ENCODE measurements at places on chromosomes 12 and 14.

DNA sequence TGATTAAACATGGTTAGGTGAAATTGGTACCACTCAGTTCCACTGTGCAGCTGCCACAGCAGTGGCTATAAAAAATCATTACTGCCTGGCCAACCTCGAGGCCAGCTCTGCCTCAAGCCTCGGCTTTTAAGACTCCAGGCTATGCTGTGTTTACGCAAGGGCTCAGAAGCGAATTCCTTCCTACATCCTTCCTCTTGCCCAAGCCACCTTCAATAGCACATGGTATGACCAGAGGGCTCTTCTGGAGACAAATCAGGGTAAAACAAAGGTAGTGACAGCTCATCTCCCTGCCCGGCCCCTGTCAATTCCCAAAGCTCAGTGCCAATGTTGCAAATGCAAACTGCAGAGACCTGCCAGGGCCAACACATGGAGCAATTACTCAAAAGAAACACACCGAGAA lies 31.9 kb downstream of the NUAK1 start:
- DNase-seq = no peak

DNA sequence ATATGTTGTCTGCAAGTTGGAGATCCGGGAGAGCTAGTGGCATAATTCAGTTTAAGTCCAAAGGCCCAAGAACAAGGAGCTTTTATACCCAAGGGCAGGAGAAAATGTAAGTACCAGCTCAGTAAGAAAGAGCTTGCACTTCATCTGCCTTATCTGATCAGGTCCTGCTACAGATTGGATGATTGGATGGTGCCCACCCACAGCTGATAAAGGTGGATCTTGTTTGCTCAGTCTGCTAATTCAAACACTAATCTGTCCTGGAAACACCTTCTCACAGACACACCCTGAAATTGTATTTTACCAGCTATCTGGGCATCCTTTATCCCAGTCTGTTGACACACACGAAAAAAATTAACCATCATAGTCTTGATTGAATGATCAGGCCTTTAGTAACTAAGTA lies 230.7 kb upstream of the SLC16A7 start:
- DNase-seq = no peak

GRCh38 chr14:94989946-94990345 lies 167.4 kb downstream of the DICER1 start:
- no peak for DNase-seq

DNA sequence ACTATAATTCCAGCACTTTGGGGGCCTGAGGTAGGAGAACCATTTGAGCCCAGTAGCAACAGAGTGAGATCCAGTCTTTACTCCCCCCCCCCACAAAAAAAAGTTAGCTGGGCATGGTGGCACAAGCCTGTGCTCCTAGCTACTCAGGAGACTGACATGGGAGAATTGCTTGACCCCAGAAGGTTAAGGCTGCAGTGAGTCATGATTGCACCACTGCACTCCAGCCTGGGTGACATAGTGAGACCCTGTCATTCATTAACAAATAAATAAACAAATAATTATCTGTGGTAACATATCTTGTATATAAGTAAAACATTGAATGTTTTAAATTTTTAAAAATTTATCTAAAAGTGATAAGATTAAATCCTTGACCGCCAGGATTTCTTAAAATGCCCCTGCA lies 4.8 kb downstream of the ENTPD5 start:
- no peak for DNase-seq

GRCh38 chr12:75836533-75836932 lies 195.0 kb downstream of the PHLDA1 start:
- DNase-seq = no peak

GRCh38 chr12:62210422-62210821 lies 49.8 kb upstream of the USP15 start:
- peak; percentile 23 for DNase-seq

DNA sequence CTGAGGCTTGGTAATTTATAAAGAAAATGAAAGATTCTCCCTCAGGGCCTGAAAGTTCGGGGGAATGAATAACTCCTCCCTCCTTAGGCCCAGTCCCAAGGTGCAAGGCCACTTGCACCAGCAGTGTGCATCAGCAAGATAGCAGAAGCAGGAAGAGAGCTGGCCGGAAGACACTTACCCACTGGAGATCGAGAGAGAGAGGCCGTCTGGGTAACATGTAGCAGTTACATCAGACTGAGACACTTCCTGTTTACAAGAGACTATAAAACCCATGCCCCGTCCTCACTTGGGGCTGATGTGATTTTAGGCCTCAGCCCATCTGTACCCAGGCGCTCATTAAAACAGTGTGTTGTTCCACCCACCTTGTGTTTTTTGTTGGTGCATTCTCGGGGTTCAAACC lies 85.2 kb downstream of the TMTC3 start:
- DNase-seq = no peak

- no peak for DNase-seq
Observed at GRCh38 chr12:63955831-63956666, 111.5 kb downstream of the SRGAP1 start.

DNA sequence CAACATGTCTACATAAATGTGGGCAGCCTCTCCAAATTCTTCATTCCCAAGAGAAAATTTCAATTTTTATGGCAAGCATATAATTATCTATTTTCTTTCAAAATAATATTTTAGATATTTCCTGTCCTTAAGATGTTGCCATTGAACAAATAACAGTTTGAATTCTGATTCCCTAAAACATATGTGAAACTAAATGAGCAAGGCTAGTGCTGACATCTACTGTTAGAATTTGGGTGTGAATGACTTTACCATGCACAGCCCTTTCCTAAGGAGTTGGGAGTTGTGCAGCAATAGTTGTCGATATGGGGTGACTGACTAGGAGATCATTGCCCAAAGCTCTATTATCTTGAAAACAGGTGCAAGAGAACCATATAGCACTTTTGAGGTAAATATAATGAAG lies 108.2 kb upstream of the SLC38A4 start:
- DNase-seq = no peak

DNA sequence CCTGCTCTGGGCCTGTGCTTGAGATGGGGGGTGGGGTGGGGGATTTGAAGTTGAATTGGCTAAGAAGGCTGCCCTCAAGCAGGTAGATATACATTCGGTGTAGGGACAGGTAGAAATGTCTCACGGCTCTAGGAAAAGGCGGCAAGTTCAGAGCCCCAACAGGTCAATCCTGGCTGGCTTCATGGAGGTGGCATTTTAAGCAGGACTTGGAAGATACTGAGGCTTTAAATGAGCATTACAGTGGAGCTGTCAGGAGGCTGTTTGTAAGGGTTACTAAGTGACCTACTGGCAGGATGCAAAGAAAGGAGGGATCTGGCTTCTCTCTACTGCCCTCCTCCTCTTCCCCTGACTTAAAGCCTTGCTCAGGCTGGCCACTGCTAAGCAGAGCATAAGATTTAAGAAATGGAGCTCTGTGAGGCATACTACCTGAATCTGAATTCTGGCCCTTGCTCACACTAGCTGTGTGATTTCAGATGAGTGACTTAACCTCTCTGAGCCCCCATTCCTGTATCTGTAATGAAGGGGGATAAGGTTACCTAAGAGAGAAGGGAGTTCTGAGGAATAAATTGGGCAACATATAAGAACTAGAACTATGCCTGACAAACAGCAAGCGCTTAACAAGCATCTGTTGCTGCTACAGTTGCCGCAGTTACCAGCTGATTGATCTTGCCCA lies 61.6 kb downstream of the SLC24A4 start:
- no peak for DNase-seq

GRCh38 chr14:74238974-74239847 lies at the start of gene VSX2:
Gene VSX2, plus strand, starts transcription at chr14:74239449. Its CDS starts 113 bp downstream, at chr14:74239562.
- DNase-seq = no peak

DNA sequence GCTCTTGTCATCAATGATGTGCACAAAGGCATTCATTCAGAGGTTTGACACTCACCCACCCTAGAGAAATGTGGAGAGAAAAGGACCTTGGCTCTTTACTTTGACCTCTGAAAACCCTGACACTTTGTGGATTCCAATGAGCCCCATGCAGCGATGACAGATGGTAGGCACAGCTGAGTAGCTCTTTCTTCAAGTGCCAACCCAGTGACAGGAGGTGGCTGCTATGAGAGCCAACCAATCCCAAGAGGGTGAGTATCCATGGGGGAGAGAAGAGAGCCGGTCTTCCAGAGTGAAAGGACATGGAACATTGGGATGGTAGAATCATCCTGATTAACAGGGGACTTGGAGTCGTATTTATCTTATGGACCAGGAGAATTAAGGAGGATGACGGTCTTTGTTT lies 17.8 kb downstream of the SLC8A3 start:
- no peak for DNase-seq

GRCh38 chr14:51203881-51204280 lies 36.2 kb upstream of the TMX1 start:
- DNase-seq = no peak

DNA sequence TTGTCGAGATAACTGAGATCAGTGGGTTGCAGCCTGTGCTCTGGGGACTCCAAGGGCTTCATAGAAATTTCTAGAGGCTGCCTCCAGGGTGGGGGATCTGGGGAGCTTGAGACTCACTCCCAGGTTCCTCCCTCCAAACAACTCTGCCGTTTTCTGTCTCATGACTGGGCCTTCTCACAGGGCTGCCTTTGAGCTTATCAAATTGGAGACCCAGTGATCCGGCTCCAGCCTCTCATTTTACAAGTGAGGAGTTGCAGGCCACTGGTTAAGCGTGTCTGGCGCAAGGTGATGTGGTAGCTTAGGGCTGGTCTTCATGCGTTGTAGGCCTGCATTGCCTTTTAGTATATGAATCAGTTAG lies 85.8 kb downstream of the SLC25A47 start:
- no peak for DNase-seq

DNA sequence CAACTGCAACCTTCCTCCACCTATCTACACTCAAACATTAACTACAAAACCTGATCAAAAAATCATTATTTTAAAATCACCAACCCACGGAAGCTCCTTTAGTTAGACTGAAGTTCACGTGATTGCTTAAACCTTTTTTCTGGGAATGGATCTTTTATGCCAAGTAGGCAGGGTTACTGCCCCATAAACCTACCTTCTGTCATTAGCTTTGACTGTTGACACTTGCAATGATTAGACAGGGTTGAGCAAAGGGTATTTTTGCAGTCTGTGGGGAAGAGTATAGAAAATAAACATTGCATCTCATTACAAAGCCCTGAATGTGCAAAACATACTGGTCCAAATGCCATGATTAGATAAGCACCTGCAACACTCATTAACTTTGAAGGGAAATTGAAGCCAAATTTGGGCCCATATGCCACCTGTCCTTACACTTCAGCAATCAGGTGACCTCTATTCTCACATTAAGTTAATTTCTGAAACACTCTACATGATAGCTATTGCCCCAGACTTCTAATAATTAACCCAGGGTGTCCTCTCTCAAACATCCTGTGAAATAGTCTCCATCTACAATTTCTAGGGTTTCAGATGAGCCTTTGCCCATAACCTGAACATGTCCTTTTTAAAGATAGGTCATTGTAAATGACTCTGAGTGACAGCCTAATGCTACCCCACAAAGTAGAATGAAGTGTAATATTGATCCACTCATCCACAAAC lies 156.0 kb upstream of the PLEKHG7 start:
- DNase-seq = no peak
